ENCODE measurements at places on chromosomes 6 and 20.

GRCh38 chr6:12527339-12527738, 189.2 kb upstream of the PHACTR1 start:
- no peak for DNase-seq

GRCh38 chr6:84977363-84977705, 212.9 kb upstream of the TBX18 start:
- no peak for DNase-seq

DNA sequence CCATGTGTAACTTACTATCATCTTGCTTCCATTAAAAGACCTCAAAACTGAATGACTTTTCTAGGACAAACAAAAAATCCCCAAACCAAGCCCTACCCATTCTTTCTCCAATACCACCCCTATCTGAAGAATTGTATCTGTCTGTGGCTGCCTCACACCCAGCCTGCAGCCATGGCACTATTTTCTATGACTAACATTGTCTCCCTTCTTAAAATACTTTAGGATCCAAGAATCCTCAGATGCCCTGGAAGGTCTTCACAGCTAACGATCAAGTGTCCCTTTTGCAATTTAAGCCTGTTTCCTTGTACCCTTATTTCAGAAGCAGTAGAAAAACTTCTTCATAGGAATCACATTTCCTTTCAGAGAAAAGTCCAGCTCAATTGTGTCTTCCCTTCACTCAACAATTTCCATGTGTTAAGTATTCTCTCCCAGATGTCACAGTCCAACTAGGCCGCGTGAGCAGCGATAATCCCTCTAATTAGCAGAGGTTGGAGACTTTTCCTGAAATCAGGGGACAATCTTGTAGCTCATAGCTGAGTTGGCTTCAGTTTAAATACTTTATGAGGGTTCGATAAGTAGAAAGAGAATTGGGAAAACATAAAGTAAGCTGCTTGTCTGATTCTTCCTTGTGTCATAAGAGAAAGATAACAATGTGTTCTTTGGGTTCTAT, 5.2 kb upstream of the MEP1A start:
- no peak for DNase-seq

- DNase-seq = no peak
These were observed 66.4 kb downstream of the FYN start for GRCh38 chr6:111806561-111807497.

DNA sequence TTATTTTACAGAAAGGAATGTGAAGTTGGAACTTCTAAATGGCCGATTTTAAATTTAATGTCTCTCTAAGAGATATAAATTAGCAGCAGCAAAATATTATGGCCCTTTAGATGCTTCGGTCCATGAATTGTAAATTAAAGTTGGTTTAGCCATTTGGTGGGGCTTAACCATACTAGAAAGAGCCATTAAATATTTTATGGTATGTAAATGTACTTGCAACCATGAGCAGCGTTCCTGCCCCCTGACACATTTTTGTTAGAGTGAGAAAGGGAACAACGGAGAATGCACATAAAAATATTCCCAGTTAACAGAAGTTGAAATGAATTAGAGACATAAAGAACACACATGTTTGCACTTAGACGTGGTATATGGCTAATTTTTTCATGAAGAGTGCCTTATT, 237.9 kb downstream of the MYLK4 start:
- no peak for DNase-seq

DNA sequence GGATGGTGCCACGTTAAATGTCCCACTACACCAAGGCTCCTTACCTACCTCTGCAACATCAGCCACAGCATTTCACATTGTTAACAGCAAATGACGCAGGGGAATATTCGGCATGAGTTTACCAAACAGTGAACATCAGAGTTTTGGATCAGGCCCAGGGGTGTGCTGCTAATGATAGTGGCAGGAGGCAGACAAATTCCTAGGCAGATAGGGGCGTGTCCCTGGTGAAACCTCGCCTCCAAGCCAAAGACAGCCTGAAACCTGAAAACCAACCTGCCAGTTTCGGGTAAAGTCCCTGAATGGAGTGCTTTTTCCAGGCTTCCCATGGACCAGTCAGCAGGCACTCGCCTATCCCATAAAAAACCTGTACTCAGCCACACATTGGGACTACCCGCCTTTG, 133.6 kb downstream of the SH3BGRL2 start:
- DNase-seq = no peak

- DNase-seq = no peak
These were observed 16.6 kb upstream of the KIAA0408 start for GRCh38 chr6:127475823-127476176.

GRCh38 chr6:73339340-73339739, 14.7 kb downstream of the DPPA5 start:
- no peak for DNase-seq

DNA sequence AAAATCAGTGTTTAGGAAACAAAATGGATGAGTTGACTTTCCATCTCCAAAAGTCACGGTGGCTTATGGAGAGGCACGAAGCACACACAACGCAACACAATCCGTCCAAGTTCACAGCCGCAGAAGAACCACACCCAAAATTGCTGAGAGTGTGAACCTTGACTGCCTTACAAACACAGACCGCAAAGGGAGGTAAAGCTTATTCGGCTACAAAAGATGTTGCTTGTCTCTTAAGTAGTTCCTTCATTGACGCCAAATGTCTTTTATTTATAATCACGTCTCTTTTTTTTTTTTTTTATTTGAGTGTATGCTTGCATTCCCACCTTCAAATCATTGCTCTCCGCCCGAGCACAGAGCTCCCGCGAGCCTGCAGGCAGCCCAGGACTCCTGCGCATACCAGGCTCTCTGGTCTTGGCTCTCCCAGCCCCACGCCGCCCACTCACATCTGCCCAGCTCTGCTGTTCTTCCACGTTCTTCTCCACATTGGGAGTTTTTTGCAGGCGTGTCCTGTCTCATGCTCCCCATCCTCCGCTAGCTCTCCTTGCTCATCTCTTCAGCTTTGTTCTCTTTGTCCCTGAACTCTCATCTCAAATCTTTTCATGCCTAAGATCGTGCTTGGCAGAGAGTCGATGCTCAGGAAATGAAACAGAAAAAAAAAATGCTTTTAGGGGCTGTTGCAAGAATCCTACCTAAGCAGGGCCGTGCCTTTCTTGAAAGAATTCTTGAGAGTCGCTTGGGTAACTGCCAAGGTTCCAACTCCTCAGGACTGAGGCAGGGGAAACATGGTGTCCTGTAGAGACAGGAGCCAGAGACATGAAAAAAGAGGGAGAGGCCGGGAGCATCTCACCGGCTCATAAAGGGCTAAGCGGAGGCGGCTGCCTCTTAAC, 25.8 kb downstream of the LY86 start:
- peak; percentile 76 for DNase-seq

GRCh38 chr20:20060234-20060998, 8.1 kb downstream of the CFAP61 start:
- no peak for DNase-seq

GRCh38 chr6:168106633-168107005, 27.6 kb upstream of the FRMD1 start:
- no peak for DNase-seq

DNA sequence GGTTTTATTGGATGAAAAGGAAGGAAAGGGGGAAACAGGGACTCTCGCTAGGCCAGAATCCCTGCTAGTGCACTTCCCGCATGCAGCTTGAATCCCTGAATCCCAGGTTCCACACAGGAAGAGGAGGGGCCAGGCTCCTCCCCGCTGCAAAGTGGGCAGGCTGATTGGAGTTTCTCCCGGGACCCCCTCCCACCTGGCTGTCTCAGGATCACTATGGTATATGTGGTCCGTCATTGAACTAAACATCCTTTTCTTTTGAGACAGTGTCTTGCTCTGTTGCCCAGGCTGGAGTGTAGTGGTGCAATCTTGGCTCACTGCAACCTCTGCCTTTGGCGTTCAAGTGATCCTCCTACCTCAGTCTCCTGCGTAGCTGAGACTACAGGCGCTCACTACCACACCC, 70.7 kb downstream of the FAM50B start:
- no peak for DNase-seq

GRCh38 chr6:128241216-128241615, 279.2 kb downstream of the PTPRK start:
- DNase-seq = no peak

DNA sequence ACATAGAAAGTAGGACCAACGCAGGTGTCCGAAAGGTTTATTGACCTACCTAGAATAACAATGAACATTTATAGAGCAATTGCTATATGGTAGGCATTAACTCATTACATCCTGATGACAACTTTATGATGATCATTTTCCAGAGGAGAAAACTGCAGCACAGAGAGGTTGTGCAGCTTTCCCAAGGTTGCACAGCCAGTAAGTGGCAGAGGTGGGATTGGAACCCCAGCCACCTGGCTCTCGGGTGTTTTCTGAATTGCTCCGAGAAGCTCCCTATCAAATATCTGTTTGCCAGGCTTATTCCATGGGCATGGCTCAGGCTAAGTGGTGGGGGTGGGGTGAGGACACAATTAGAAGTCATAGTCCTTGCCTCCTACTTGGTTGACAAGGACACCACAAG, 24.1 kb upstream of the NFATC2 start:
- no peak for DNase-seq

- DNase-seq = no peak
These were observed 197.0 kb downstream of the SIM1 start for GRCh38 chr6:100267721-100268123.

GRCh38 chr20:53943522-53944291, 126.7 kb downstream of the BCAS1 start:
- peak; percentile 36 for DNase-seq

DNA sequence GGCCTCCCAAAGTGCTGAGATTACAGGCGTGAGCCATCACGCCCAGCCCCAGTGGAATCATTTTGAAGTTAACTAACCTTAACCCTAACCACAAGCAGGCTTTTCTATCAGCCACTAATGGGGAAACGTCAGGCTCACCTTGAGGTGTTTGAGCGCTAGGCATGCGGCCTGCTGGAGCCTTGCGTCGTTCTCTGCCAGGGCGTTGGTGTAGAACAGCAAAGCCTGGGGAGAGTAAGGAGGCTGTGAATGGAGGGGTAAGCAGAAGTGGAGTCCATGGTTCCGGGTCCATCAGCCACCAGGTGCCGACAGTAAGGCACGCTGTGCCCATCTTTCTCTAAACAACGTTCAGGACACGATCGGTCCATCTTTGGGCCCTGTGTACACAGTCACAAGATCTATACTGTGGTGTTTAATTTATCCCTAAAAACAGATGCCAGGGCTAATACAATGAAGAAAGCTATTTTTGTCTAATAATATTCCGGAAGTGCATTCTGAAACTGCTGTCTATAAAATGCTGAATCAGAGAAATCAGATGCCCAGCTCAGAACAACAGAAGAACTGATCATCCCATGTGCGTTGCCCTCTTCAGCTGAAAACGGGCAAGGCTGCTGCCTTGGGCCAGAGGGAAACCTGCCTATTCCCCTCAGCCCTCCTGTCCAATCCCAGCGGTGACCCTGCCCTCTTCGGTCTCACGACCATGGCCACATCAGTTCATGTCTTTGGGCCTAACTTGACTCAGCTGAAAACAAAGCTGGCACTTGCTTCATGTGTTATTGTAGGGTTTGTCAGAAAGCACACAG, 79.6 kb downstream of the PTPN1 start:
- DNase-seq = no peak

DNA sequence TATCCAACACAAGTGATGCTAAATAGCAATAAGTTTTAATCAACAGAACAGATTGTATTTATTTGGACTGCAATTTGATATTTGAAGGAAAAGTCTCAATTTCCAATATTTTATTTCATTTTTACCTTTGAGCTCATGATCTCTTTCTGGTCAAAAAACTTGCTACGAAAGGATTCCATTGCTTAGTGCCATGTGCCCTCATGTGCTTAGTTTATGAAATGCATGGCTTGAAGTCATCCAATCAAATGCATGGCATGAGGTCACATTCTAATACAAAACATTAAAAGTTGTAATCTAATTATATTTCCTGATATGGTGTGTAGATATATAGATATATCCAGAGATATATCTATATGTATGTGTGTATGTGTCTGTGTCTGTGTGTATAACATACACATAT, 321.2 kb upstream of the ADGRB3 start:
- DNase-seq = no peak

DNA sequence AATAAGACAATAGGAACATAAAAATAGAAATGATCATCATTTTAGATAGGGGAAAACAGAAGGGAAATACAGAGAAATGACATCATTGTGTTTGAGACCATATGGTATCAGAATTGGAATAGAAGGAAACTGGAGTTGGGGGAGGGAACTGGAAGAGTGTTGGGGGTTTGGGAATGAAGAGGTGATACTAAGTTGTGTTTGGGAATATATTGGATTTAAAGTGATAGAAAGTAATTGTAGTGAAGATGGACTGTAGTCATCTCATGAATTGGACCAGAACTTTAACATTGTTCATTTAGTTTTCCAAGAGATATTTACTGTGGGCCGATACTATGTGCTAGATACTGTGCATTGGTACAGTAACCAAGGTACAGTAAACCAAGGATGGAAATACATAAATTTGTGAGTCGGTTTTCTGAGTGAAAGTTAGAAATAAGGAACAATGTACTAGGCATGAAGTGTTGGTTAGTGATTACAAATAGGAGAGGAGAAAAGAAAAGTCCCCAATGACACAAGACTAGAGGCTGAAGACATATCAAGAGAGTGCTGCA, 32.3 kb downstream of the KCNQ5 start:
- no peak for DNase-seq

GRCh38 chr6:88133718-88134117, 32.4 kb downstream of the CNR1 start:
- no peak for DNase-seq

GRCh38 chr6:160408528-160408927, 60.4 kb downstream of the SLC22A3 start:
- DNase-seq = no peak

Measured in activated CD4-positive, alpha-beta memory T cell treated with anti-CD3 and anti-CD28 coated beads, Interleukin-2, amount 10 ng/mL, durations not matched to agents 7 days and 5 days (primary cell).